ENCODE measurements at places on chromosomes 3 and 15. TPM values are rescaled to one million over a fixed set of nuclear protein-coding genes. Genes with fewer than 3 reads are reported as not detected.

PAQR5 gene
- total RNA-seq: not detected

TLR9 gene
- total RNA-seq: not detected

MESP2 gene
- total RNA-seq: 2.9 TPM

PRTG gene
- total RNA-seq: 0.45 TPM

IL16 gene
- total RNA-seq: 1.4 TPM

ROPN1 gene
- not detected for total RNA-seq

PDCD10 gene
- total RNA-seq: 90.7 TPM

C3orf70 gene
- 1.1 TPM for total RNA-seq

SLC28A2 gene
- total RNA-seq: not detected

IFT80 gene
- total RNA-seq: 61.0 TPM

CEMIP gene
- 249 TPM for total RNA-seq

GRIP2 gene
- 0.90 TPM for total RNA-seq

PIK3CA gene
- 26.6 TPM for total RNA-seq

NUP210 gene
- 0.33 TPM for total RNA-seq

UROC1 gene
- total RNA-seq: not detected

GOLGA6B gene
- total RNA-seq: not detected

GREM1 gene
- 181 TPM for total RNA-seq

DISP2 gene
- total RNA-seq: 0.36 TPM

CLSTN2 gene
- 3.2 TPM for total RNA-seq

SACM1L gene
- total RNA-seq: 18.5 TPM

C15orf62 gene
- total RNA-seq: 0.57 TPM

INKA1 gene
- total RNA-seq: 4.4 TPM

HCLS1 gene
- total RNA-seq: 2.7 TPM

RBP2 gene
- total RNA-seq: not detected

GOLGA6A gene
- not detected for total RNA-seq

ZNF385D gene
- 11.5 TPM for total RNA-seq

CACNA2D3 gene
- total RNA-seq: not detected

CPB1 gene
- 5.6 TPM for total RNA-seq

All from fibroblast of the aortic adventitia (primary cell).